ENCODE measurements at places on chromosomes 1 and 21.

GRCh38 chr21:42025376-42026081, 15.4 kb upstream of the ZBTB21 start:
- DNase-seq = no peak

DNA sequence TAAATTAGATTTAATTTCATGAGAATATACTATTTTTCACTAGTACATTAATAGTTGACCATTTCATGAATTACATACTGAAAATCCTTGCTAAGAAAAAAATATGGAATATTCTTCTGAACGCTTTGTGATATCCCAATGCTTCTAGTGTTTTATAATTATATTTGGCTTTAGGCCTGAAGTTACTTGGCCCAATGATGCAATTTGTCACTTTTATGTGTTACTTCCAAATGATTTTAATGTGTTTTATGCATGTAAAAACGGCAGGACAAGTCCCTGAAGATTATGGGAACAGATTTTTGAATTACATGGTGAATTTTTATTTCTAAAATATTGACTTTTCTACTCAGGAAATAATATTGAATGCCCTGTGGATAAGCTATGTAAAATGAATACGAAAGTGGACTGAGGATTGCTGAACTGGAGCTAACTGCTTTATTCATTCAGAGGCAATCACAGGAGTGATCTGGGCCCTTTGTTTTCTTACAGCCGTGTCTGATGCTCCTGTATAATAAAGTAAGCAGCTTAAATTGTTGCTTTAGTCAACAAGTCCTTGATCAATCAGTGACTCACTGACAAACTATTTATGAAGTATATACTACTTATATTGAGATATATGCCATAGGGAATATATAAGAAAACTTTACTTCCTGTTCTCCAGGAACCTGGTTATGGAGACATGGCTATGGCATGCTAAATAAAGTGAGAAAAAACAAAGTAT, 543.0 kb upstream of the RGS18 start:
- DNase-seq = no peak

- no peak for DNase-seq
Measured at GRCh38 chr1:204705888-204706837, 20.6 kb upstream of the LRRN2 start.

- DNase-seq = no peak
Measured at GRCh38 chr1:53697721-53698383, 41.1 kb downstream of the GLIS1 start.

DNA sequence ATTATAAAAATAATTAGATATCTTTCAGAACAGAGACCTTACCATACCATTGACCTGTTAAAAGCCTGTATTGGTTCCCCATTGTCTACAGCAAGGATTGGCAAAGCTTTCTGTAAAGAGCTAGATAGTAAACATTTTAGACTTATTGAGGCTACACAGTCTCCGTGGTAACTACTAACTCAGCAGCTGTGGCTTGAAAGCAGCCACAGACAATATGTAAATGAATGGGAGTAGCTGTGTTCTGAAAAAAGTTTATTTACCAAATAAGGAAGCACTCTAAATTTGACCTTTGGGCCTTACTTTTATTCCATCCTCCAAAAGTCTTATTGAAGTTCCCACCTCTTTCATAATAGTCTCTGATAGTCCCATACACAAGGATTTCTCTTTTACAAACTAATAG, 39.7 kb downstream of the NUP210L start:
- no peak for DNase-seq
